ENCODE measurements at places on chromosomes 6 and 20.

GRCh38 chr20:8208226-8208625, 76.2 kb downstream of the PLCB1 start:
- no peak for DNase-seq

GRCh38 chr6:47535316-47536225, 58.0 kb downstream of the CD2AP start:
- no peak for DNase-seq

DNA sequence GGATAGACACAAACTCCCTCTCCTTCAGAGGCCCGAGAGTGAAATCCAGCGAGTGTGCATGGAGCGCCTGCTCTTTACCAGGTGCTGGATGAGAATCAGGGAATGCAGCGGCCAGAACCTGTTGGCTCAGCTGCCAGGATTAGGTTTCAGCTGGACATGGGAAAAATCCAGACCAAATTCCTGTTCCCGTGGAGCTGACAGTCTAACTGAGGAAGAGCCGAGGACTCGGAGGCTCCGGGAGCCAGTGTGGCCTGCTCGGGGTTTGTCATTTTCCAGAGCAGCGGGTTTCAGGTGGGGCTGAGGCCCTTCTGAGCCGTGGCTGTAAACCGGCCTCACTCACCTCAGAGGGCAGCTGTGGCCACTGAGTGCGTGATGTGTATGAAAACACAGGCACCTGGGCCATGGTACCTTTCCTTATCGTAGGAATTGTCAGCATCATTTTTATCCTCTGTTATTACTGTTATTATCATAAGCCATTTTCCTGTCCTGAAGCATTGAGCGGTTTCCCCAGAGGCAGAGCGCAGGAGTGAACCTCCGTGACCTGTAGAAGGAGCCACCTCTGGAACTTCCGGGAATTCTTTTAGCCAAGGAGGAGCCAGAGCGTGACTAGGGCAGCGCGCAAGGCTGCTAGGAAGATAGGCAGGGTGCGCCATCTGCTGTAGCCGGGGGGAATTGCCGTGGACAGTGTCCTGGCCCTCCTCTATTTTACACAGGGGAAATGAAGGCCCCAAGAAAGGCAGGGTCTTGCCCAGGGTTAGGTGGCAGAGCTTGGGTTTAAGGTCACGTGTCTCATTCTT, 27.3 kb downstream of the PKIG start:
- DNase-seq = peak; percentile 19

DNA sequence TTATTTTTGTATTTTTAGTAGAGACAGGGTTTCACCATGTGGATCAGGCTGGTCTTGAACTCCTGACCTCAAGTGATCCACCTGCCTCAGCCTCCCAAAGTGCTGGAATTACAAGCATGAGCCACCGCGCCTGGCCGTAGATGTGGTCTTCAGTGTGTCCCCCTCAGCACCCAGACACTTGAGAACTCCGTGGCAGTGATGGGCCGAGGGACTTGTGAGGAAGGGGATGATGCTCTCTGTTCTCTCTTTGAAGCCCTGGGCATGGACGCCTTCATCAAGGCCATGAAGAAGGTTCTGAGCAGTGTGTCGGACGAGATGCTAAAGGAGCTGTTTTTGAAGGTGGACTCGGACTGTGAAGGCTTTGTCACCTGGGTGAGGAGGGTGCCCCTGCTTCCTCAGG, 16.9 kb downstream of the EFCAB8 start:
- no peak for DNase-seq

- no peak for DNase-seq
Observed at GRCh38 chr6:154435400-154435945, 75.0 kb downstream of the CNKSR3 start.

DNA sequence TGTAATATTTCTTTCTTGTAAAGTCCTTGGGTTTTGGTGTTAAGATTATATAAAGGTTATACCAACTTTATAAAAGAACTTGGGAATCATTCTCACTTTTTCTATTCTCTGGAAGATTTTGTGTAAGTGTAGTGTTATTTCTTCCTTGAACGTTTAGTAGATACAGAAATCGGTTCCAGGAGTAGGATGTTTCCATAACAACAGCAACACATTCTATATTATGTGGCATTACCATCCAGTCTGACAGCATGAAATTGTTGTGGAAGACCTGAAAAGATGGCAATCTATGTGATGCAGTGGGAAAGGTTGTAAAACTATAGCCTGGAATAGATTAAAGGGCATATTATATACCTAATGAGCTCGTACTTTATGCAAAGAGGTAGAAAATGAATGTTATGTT, 13.8 kb downstream of the ECT2L start:
- DNase-seq = no peak

- no peak for DNase-seq
Observed at GRCh38 chr6:82277686-82278085, 30.1 kb upstream of the IBTK start.

DNA sequence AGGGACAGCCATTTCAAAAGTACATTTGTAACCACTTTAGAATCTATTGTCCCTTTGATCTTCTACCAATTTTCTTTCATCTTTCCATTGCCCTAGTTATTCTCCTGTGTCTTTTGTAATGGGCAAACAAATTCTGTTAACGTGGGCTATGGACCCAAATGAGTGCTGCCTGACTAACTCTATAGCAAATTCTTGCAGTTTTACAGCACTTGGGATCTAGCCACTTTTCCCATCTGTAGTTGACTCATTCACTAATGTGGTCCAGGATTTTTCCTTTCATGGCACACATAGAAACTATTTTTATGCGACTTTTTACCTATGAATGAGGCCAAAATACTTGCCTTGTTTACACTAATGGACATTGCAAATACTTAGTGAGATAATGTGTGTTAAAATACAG, 52.0 kb downstream of the GRIK2 start:
- no peak for DNase-seq

DNA sequence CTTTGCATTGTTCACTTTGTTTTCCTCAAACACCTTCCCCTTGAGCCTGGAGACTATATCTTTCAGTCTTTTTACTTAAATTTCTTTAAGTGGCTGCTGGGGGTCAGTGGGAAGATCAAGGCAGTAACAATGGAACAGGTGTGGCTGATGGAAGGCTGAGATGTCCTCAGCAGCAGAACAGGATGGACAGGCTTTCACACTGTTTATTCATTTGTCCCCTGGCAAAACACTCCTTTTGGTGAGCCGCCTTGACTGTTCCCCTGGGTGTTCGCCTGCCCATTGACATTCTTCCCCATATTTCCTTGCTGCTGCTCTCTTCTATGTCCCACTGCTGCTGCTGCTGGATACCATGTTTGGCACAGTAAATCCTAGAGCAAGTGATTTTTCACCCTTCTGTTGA, 38.1 kb downstream of the RNF144B start:
- no peak for DNase-seq

DNA sequence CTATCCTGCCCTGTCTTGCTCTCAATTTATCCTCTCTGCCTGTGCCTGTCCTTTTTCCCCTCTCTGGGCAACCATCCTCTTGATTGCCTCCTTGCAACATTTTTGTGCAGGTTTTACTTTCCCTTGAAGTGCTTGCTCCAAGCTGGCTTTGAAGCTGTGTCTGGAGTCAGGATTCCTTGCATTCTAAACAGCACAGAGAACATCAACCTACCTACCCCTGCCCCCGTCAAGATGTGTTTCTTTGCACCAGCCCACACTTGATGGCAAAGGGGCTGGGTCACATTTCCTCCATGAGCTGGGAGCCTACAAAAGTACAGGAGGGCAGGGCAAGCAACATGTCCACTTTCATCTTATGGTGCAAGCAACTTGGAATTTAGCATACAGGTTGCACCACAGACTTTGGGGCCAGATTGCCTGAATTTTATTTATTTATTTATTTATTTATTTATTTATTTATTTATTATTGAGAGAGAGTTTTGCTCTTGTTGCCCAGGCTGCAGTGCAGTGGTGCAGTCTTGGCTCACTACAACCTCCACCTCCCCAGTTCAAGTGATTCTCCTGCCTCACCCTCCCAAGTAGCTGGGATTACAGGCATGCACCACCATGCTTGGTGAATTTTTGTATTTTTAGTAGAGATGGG, 206.3 kb downstream of the COL19A1 start:
- DNase-seq = no peak

- no peak for DNase-seq
Observed at GRCh38 chr6:12421596-12421995, 131.4 kb downstream of the EDN1 start.

- DNase-seq = no peak
Observed at GRCh38 chr20:33933469-33933909, 60.2 kb upstream of the RALY start.

- no peak for DNase-seq
Observed at GRCh38 chr6:55664591-55665587, 85.9 kb upstream of the HMGCLL1 start.

GRCh38 chr6:6880745-6881437, 226.9 kb upstream of the RREB1 start:
- DNase-seq = no peak

Data from cortex of kidney (tissue), 1 donor.